Tongue (tissue), 3 donors: ENCODE measurements at places on chromosomes 7 and 10.

DNA sequence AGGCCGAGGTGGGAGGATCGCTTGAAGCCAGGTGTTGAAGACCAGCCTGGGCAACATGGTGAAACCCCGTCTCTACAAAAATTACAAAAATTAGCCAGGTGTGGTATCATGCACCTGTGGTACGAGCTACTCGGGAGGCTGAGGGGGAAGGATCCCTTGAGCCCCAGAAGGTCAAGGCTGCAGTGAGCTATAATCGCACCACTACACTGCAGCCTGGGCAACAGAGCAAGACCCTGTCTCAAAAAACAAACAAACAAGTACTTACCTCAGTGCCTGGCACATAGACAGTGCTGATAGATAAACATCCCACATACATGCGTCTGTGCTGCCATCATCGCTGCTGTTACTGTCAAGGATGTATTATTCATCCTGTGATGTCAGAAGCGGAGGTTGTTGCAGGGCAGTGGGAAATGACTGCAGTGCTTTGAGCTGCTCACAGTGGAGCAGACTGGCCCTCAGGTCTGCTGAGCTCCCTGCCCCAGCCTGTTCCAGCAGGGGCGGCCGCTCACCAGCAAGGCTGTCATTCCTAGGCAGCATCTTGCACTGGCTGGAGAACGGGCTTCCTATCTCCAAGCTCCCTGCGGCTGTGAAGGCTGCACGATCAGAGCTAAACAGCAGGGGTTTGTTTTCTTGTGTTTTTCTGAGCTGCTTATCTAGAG is 18.6 kb downstream of the FOXK1 start:
- DNase-seq: no peak

GRCh38 chr7:36884351-36884750 is 160.1 kb upstream of the AOAH start:
- DNase-seq: no peak

GRCh38 chr10:98608411-98608810 is 161.7 kb upstream of the HPS1 start:
- no peak for DNase-seq

- DNase-seq: no peak
Measured at GRCh38 chr10:66803174-66803573, 122.7 kb upstream of the LRRTM3 start.

GRCh38 chr10:114181971-114182370 is 2.8 kb downstream of the TDRD1 start:
- peak; percentile 75 for DNase-seq

DNA sequence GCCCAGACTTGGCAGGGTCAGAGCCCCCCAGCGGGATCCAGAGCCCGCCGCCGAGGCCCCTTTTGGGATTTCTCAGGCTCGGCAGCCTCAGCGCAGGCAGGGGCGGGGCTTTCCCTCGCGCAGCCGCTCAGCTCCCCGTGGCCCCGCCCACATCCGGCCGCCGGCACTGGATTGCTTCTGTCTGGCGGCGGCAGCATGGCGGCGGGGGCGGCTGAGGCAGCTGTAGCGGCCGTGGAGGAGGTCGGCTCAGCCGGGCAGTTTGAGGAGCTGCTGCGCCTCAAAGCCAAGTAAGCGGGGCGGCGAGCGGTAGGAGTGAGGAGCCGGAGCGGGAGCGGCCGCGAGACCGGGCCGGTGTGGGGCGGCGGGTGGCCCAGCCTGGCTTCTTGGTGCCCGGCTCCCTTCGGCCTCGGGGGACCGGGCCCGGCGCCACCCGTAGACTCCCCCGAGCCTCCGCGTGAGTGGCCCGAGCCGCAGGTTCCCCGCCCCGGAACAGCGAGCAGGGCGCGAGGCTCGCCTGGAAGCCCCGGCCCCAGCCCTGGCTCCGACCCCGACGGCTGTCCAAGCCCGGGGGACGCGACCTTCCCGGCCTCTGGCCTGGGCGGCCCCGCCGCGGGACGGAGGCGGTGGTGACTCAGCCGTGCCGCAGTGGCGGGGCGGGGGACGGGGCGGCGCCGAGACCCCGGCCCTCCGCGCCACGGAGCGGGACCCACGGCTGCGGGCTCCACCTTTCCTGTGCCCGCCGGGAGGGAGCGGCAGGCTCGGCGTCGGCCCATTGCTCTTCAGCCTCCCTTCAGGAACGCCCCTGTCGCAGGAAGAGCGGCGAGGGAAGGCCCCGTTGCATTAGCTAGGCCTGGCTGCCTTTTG is at the start of gene GLRX3:
TSS of gene GLRX3 (plus strand) at position 166 of the 864 bp plus-strand sequence. CDS start at position 196, 30 bp downstream.
- DNase-seq: peak; percentile 95
